ENCODE measurements at places on chromosomes 4 and X.

GRCh38 chr4:79917246-79917645 is 155.8 kb downstream of the ANTXR2 start:
- peak; percentile 11 for DNase-seq

- no peak for DNase-seq
Observed at GRCh38 chrX:111460607-111461006, 48.6 kb upstream of the DCX start.

DNA sequence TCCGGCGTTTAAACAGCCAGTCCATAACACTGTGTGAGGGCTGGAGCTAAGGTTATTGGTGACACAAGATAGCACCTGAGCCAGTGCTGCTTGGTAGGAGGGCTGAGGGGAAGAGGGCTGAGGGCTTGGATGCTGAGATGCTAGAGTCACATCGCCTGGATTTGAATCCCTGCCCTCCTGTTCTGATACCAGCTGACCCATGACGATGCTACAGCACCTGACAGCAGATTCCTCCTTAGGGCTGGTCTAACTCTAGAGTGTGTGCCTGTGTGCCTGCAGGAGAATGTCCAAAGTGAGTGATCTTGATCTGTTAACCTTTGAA is 102.5 kb downstream of the PTTG2 start:
- DNase-seq = no peak

DNA sequence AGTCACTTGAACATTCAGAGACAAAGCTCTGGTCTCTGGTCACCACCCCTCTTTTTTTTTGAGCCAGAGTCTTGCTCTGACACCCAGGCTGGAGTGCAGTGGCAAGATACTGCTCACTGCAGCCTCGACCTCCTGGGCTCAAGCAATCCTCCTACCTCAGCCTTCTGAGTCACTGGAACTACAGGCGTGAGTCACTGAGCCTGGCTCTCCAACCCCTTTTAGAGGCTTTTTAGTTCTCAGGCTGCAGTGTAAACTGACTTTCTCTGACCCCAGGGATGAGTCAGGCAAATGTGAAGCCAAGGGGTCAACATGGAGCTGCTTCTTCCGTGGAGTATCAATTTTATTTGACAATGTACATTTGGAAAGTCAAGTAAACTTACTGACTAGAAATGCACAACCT is 229.2 kb downstream of the PTTG2 start:
- DNase-seq = no peak

GRCh38 chr4:15536552-15537499 is 67.1 kb downstream of the CC2D2A start:
- no peak for DNase-seq

DNA sequence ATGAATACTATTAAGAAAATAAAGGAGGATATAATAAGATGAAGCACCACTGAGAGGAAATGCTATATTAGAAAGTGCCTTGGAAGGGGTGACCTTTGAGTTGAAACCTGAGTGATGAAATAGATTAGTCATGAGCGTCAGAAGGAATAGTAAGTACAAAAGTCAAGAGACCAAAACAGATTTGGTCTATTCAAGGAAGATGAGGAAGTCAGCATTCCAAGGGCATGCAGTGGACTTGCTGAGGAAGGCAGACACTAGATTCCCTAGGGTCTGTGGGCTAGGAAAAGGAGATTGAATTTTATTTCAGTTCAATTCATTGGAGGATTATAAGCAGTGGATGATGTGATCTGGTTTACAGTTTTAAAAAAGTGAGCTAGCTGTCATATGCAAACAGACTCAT is 73.0 kb upstream of the WDFY3 start:
- no peak for DNase-seq

DNA sequence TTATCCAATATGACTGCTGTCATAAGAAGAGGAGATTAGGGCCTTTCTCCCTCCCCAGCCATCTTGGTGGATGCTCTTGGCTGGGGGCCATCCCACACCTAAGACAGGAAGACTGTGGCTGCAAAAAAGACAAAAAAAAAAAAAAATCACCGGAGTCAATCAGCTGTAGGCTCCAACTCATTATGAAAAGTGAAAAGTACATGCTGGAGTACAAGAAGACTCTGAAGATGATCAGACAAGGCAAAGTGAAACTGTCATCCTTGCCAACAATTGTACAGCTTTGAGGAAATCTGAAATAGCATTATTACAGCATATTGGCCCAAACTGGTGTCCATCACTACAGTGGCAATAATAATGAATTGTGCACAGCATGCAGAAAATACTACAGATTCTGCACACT is 5.2 kb downstream of the EGFL6 start:
- DNase-seq = no peak

DNA sequence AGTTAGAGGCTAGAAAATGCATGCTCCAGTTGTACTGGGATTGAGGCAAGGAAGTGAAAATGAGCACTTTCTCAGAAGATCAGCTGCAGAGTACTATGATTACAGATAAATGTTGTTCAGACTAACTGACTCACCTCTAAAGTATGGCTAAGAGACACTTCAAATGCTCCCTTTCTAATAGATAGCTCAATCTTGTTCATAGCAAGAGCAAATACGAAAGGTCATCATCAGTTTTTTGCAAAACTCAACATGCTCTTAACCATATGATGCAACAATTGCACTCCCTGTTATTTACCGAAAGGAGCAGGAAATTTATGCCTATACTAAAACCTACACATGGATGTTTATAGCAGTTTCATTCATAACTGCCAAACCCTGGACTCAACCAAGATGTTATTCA is 838.4 kb upstream of the INTU start:
- no peak for DNase-seq

DNA sequence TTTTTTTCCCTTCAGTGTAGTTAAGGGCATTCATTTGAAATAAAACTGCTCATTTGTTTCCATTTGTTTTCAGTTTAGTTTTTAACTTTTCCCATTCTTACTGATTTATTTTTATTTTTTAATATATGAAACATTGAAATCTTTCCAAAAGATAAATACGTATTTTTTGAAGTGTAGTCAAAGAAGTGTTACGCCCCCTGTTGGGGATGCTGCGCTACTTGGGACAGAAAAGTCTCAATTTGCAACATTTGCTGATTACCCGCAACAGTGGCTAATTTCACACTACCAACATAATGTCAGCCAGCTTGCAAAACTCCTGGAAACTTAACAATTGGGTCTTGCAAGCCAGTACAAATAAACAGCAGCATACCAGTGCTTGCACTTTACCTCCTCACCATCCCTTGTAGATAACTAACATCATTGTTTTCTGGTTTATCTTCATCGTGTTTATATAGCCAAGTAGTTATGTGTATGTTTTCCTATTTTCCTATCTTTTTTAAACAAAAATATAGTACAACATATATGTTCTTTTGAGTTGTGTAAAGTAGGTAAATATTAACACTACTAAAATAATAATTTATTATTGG is 158.6 kb downstream of the STPG2 start:
- no peak for DNase-seq

DNA sequence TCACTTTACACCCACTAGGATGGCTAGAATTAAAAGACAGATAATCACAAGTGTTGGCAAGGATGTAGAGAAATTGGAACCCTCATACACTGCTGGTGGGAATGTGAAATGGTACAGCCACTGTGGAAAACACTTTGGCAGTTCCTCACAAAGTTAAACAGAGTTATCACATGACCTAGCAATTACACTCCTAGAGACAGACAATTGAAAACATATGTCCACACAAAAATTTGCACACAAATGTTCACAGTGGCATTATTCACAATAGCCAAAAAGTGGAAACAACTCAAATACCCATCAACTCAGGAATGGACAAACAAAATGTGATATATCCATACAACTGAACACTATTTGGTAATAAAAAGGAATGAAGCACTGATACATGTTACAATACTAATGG is 5.7 kb downstream of the ZNF280C start:
- DNase-seq = no peak

DNA sequence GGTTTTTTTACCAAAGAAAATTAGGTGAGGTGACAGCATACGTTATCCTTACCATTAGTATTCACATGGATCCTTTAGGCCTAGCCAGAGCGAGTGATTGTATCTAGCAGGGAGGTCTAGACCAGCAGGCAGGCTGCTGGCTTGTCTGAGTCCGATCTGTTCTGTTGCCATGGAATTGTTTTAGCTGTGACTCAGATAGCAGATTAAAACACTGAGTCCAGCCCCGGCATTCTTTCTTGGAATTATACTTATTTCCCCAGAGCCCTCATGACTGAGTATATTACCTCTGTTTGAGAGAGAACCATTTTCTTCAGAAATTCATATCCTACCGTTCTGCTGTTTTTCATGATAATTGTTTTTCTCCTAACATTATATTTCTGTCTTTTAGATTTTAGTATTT is 37.4 kb downstream of the OCRL start:
- no peak for DNase-seq

DNA sequence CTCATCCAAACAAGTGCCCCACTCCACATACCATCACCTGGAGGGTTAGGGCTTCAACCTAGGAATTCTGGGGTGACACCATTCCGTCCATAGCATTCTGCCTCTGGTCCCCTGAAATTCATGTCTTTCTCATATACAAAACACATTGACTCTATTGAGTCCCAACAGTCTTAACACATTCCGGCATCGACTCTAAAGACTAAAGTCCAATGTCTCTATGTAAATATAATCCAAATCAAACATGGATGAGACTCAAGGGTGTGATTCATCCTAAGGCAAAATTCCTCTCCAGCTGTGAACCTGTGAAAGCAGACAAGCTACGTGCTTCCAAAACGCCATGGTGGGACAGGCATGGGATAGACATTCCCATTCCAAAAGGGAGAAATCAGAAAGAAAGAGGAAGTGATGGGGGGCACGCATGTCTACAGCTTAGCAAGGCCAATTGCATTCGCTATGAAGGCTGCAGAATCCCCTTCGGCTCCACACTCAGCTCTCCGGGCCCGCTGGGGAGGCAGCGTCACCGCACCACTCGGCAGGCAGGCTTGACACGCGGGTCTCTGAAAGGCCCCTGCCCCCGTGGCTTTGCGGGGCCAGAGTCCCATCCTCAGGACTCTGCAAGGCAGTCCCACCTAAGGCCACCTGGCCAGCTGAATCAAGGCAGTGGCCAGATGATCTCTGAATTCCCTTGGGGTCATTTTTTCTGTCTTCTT is 53.2 kb downstream of the ADRA2C start:
- DNase-seq = no peak

GRCh38 chr4:95086551-95086950 is 328.8 kb downstream of the BMPR1B start:
- DNase-seq = no peak

DNA sequence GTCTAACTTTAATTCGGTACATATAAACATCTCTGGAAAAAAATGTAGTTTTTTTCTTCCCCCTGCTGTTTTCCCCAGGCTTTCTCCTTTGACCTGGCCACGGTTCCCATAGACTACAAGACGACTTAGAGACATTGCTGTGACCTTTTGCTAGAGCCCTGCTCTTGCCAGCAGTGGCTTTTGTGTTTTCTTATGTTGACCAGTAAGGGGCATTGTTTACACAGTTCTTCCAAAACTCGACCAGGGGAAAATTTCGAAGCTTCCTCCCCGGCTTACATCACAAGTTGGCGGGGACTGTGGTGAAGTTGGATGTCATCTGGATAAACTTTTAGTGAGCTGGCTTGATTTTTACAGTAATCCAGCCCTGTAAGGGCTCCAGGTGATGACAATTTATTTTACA is 9.3 kb downstream of the CCDC160 start:
- no peak for DNase-seq

DNA sequence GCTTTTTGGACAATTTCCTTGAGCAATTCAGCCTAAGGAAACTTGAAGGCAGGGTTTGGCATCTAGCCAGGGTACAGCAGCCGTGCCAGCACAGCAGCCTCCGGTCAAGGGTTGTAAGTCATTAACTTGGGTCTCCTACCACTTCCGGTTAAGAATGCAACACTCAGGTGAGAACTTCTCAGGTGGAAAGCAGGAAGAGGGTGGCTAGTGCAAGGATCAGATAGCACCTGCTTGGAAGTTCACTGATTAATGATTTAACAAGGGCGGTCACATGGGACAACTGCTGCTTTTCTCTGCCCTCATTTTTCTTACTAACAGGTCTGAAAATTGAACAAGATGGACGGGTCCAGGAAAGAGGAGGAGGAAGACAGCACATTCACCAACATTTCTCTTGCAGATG is 30.1 kb upstream of the SCOC start:
- no peak for DNase-seq

DNA sequence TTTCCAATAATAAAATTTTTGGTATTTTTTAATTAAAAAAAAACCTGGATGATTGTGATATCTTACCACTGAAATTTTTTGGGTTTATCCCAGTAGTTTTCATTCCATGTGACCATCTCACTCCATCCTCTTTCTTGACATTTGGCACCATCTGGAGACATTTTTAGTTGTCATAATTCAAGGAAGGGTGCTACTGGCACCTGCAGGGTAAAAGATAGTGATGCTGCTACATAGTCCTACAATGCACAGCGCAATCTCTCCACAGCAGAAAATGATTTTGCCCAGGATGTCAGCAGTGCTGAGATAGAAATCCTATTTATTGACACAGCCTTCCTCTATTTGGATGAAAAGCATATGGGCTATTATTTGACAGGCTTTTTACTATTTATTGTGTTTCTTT is 79.3 kb downstream of the RBPJ start:
- DNase-seq = no peak

DNA sequence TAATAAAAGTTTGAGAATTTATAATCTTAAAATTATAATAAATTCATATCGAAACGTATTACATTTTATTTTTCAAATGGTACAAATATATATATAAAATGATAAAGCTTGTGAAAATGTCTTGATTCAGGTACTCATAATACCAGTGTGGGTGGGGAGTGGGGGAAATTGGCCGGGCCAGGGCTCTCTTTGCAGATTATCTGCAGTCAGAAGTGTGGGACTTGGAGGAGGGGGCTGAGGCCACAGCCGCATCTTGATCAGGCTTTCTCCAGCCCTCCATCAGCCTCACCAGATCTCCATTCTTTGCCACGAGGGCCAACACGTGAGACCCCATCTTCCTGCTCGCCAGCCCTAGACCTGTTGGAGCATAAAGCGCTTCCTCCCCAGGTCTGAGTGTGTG is 86.7 kb downstream of the STIM2 start:
- DNase-seq = no peak

GRCh38 chr4:101864660-101865059 is 74.1 kb downstream of the BANK1 start:
- DNase-seq = no peak

Data from T-helper 17 cell (primary cell).